ENCODE measurements at places on chromosomes 13 and 19. TPM values are rescaled to one million over a fixed set of nuclear protein-coding genes. Genes with fewer than 3 reads are reported as not detected.

DNA sequence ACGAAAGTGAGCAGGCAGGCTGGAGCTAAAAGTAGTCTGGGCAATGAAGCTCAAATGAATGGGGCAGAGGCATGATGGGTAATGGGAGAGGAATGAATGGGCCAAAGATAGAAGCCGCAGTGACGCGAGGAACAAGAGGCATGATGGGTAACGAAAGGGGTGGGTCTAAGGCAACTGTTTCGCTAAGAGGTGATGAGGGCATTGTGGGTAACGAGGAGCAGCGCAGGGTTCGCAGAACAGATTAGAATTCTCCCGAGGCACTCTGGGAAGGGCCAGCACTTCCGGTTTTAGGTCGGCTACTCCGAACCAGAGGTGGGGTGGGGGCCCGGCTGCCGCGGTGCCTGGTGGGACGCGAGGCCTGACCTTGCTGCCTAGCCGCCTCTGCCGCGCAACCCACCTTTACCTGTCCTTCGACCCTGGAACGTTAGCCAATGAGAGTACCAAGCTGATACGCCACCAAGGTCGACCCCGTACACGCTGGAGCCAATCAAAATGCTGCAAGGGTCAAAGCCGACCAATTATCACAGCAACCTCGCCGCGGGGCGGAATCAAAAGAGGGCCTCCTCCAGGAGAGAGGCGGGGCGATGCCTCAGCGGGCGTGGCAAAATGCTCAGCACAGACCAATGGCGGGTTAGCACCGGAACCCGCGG, 563 bp upstream of the TOMM40 start:
- H3K4me3 ChIP-seq, result peak overlapping the region; percentile 59
- no peak for DNase-seq
- H3K27ac ChIP-seq, result peak overlapping the region; percentile 96
- peaks cover 19% of the 10 kb centered on the region for H3K4me1 ChIP-seq
- H3K27me3 ChIP-seq, result no peaks in the 10 kb centered on the region
- H3K36me3 ChIP-seq, result peaks cover 11% of the 10 kb centered on the region

- H3K27me3 ChIP-seq, result no peaks in the 10 kb centered on the region
- H3K27ac ChIP-seq, result no peak overlapping the region
- no peak for DNase-seq
These were observed 11.4 kb downstream of the VSTM2B start for GRCh38 chr19:29537181-29537580.

DNA sequence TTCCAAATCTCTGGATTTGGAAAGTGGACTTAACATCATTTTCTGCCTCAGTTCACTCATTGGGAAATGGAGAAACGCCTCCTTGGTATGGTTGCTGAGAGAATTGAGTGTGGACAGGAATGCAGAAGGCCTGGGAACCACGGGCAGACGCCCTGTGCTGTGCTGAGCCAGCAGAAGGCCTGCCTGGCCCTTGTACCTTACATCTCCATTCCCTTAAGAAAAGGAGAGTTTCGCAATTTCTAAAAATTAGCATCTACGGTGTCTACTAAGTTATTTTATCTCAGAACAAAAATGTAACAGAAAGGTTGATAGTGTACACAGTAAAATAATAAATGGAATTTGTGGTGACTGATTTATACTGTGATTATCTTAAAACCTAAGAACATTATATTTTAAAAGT, 78.7 kb downstream of the IPO5 start:
- no peak for DNase-seq
- no peaks in the 10 kb centered on the region for H3K36me3 ChIP-seq
- no peak overlapping the region for H3K27ac ChIP-seq

- no peaks in the 10 kb centered on the region for H3K27me3 ChIP-seq
- H3K36me3 ChIP-seq, result no peaks in the 10 kb centered on the region
- H3K4me3 ChIP-seq, result no peak overlapping the region
- no peak overlapping the region for H3K27ac ChIP-seq
- no peaks in the 10 kb centered on the region for H3K4me1 ChIP-seq
These were observed 176.5 kb downstream of the CACNA1A start for GRCh38 chr19:13329766-13330165.

Gene CD33
- 2.6 TPM for polyA plus RNA-seq

Gene THAP8
- polyA plus RNA-seq, result 10.3 TPM

- peak; percentile 72 for DNase-seq
- H3K27ac ChIP-seq, result no peak within 1 kb of the TSS
- H3K27me3 ChIP-seq, result peaks cover 12% of the 10 kb centered on the region
- no peaks in the 10 kb centered on the region for H3K36me3 ChIP-seq
- no peaks in the 10 kb centered on the region for H3K4me1 ChIP-seq
These were observed at the start of gene RUBCNL for GRCh38 chr13:46387064-46387851. Gene RUBCNL (minus strand): TSS chr13:46387252. CDS start chr13:46372475, 14,777 bp downstream.

Gene TRIM13
- polyA plus RNA-seq, result 28.2 TPM

- no peaks in the 10 kb centered on the region for H3K27me3 ChIP-seq
- no peaks in the 10 kb centered on the region for H3K4me1 ChIP-seq
- H3K27ac ChIP-seq, result no peak overlapping the region
- DNase-seq, result no peak
These were observed 23.2 kb upstream of the GPC5 start for GRCh38 chr13:91375116-91375729.

DNA sequence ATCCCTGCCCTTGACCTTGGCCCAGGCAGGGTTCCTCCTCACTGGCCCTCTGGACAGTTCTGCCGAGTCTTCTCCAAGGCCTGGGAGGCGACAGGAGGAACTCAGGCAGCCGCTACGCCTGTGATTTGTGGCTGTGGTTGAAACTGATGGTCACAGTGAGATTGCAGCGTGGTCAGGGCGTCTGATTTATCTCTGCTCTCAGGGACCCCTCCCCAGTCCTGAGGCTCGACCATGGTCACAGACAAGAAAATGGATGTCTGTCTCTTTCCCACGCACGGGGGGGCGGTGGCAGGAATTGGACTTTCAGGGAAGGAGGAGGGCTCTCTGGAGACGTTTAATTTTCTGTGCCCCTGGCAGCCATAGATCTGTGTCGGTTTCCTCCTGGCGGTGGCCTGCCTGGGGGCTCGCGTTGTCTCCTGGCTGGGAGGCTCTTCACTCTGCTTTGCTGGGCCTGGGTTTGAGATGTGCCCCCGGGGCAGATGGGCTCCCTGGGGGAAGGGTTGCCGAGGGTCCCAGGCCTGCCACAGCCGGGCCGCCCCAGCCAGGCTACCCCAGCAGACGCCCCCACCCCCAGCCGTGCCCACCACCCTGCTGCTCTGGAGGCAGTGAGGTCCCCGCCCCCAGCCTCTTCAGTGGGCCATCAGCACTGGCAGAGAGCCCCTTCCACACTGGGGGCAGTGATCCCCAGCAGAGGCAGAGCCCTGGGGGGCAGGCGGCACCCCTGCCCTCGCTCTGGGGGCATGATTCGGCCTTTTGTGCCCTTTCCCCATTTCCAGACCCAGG, 167.4 kb downstream of the KDM4B start:
- H3K36me3 ChIP-seq, result peaks cover 18% of the 10 kb centered on the region
- no peak overlapping the region for H3K27ac ChIP-seq
- no peaks in the 10 kb centered on the region for H3K4me1 ChIP-seq

Gene SHISA2
- 3.4 TPM for polyA plus RNA-seq

- H3K36me3 ChIP-seq, result no peaks in the 10 kb centered on the region
- no peak for DNase-seq
- H3K27me3 ChIP-seq, result no peaks in the 10 kb centered on the region
- H3K27ac ChIP-seq, result no peak overlapping the region
- H3K4me1 ChIP-seq, result no peaks in the 10 kb centered on the region
These were observed 36.4 kb upstream of the IGFL1 start for GRCh38 chr19:46192992-46193650.

- no peaks in the 10 kb centered on the region for H3K27me3 ChIP-seq
- H3K27ac ChIP-seq, result no peak overlapping the region
- H3K4me1 ChIP-seq, result no peaks in the 10 kb centered on the region
- no peaks in the 10 kb centered on the region for H3K36me3 ChIP-seq
- no peak for DNase-seq
These were observed 66.3 kb downstream of the IRS2 start for GRCh38 chr13:109719962-109720646.

DNA sequence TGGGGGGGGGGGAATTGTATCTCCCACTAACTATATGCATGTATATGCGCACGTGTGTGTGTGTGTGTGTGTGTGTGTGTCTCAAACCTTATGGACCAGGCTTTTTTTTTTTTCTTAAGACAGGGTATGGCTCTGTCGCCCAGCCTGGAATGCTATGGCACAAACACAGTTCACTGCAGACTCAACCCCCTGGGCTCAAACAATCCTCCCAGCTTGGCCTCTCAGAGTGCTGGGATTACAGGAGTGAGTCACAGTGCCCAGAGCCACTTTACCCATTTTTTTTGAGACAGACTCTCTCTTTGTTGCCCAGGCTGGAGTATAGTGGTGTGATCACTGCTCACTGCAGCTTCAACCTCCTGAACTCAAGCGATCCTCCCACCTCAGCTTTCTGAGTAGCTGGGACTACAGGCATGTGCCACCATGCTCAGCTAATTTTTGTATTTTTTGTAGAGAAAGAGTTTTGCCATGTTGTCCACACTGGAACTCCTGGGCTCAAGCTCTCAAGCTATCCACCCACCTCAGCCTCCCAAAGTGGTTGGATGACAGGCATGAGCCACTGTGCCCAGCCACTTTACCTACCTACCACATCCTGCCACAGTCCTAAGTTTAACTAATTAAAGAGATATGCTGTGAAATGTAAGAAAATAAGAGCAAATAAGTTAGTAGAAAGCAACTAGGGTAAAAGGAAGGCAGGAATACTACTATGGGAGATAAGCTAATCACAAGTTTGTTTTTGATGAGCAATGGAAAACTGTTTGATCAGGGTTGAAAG, 2.4 kb downstream of the ZMYM5 start:
- DNase-seq, result peak; percentile 4
- no peak overlapping the region for H3K27ac ChIP-seq
- no peaks in the 10 kb centered on the region for H3K27me3 ChIP-seq
- no peaks in the 10 kb centered on the region for H3K36me3 ChIP-seq
- H3K4me3 ChIP-seq, result no peak overlapping the region

Gene VSTM2B
- not detected for polyA plus RNA-seq

DNA sequence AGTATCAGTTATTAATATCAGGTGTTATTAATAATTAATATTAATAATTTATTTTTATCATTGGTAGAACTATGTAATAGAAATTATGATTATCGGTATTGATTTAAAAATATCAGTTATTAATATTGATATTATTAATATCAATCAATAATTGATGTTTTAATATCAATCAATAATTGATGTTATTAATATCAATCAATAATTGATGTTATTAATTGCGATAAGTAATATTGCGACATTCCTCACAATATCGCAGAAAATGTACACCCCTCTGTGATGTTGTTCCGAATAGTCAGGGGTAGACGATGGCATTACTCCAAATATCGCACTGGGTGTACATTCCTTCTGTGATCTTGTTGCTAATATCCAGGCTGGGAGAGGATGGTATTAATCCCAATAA, 3.7 kb upstream of the RGCC start:
- H3K36me3 ChIP-seq, result no peaks in the 10 kb centered on the region
- H3K4me1 ChIP-seq, result peaks cover 8% of the 10 kb centered on the region
- peaks cover under 1% of the 10 kb centered on the region for H3K27me3 ChIP-seq
- no peak overlapping the region for H3K27ac ChIP-seq
- DNase-seq, result no peak
- H3K4me3 ChIP-seq, result no peak overlapping the region

Gene PTGIR
- 7.5 TPM for polyA plus RNA-seq

DNA sequence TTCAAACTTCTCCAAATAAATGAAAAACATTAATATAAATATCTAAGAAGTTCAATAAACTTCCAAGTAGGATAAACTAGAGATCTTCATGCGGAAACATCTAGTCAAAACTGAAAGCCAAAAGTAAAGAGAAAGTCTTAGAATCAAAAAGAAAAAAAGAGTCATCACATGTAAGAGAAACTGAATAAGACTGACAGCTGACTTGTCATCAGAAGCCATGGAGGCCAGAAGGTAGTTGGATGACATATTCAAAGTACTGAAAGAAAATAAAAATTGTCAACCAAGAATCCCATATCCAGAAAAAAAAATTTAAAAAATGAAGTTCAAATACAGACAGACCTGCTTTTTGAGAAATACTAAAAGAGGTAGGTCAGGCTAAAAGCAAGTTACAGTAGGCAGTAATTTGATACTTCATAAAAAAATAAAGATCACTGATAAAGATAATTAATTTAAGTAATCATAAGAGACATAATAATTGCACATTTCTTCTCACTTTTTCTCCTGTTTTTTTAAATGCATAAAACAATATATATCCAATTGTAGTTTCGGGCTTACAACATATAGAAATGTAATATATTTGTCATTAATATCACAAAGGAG, 327.6 kb upstream of the PCDH9 start:
- no peaks in the 10 kb centered on the region for H3K4me1 ChIP-seq
- no peak overlapping the region for H3K27ac ChIP-seq
- no peaks in the 10 kb centered on the region for H3K36me3 ChIP-seq
- H3K4me3 ChIP-seq, result no peak overlapping the region

- H3K27ac ChIP-seq, result no peak overlapping the region
- no peaks in the 10 kb centered on the region for H3K4me1 ChIP-seq
- no peaks in the 10 kb centered on the region for H3K36me3 ChIP-seq
These were observed 58.5 kb downstream of the SCGB2B2 start for GRCh38 chr19:34618410-34618809.

Gene BRSK1
- 1.4 TPM for polyA plus RNA-seq

DNA sequence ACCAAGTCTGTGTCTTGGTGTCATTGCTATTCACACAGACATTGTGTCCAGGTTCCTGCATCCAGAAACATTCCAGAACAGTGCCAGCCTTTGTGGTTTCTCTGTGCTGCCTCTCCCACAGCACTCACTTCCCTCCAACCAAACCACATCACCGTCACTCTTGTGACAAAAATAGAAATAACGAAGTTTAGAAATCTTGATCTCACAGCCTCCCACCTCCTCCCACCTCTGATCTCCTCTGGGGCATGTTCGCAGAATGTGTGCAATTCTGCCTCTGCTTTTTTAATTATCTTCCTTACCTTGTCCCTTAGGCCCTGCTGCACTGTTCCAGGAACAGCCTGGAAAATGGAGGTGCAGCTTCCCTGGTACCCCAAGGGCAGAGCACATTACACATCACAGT, 8.7 kb upstream of the SERPINE3 start:
- no peaks in the 10 kb centered on the region for H3K27me3 ChIP-seq
- DNase-seq, result no peak
- no peak overlapping the region for H3K4me3 ChIP-seq
- no peak overlapping the region for H3K27ac ChIP-seq

DNA sequence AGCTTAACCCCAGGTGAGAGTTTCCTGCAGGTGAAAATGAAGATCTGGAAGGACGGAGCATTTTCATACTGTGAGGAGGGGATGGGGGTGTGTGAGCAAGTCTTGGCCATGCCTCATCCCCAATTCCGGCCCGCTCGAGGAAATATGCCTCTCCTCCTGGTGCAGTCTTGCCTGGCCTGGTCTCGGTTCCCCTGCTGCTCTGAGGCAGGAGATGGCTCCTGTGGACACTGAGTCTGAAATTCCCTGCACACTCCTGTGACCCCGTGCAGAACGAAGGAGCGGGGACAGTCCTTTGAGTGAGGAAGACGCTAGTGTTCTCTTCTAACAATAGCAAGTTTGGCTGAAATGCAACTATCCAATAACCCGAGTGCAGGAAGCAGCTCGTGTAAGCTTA, 329 bp upstream of the ZNF439 start:
- H3K4me3 ChIP-seq, result peak overlapping the region; percentile 81
- H3K27ac ChIP-seq, result peak overlapping the region; percentile 66
- no peaks in the 10 kb centered on the region for H3K27me3 ChIP-seq
- DNase-seq, result no peak
- no peaks in the 10 kb centered on the region for H3K4me1 ChIP-seq
- no peaks in the 10 kb centered on the region for H3K36me3 ChIP-seq

GRCh38 chr13:102935896-102936321, 90.1 kb downstream of the ERCC5 start:
- peaks cover 5% of the 10 kb centered on the region for H3K4me1 ChIP-seq
- no peaks in the 10 kb centered on the region for H3K27me3 ChIP-seq
- no peaks in the 10 kb centered on the region for H3K36me3 ChIP-seq
- no peak for DNase-seq

Gene ZNF30
- polyA plus RNA-seq, result 3.1 TPM

Measured in kidney (tissue), 22 donors.